ENCODE measurements at places on chromosomes 12 and 14. TPM values are rescaled to one million over a fixed set of nuclear protein-coding genes. Genes with fewer than 3 reads are reported as not detected.
A peak's percentile ranks its signal among the peaks of the same experiment; 100 is the strongest.

Gene LHX5
- not detected for total RNA-seq

DNA sequence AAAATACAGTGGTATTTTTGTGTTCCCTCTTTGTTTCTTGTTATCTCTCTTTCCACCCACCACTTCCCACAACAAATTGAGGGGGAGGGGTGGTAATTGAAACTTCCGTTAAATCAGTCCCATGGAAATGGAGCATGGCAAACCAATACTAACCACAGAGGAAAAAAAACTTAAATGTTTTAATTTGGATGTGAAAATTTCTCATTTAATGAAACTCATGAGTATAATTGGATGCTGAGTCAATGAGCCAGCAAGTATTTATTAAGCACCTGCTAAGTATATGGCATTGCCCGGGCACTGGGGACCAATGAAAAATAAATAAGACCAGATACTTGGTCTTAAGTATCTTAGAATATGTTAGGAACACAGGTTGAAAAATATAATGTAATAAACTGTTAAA, 147.5 kb downstream of the KCNH5 start:
- no peak for DNase-seq

Gene CELA1
- total RNA-seq, result not detected

GRCh38 chr12:52121824-52122539, 42.5 kb downstream of the SMIM41 start:
- DNase-seq, result peak; percentile 50

- peak; percentile 80 for DNase-seq
Observed at GRCh38 chr14:105090493-105091053, 25.3 kb upstream of the GPR132 start.

GRCh38 chr12:130846369-130846768, 7.3 kb upstream of the STX2 start:
- DNase-seq, result no peak

Measured in activated T-helper 1 cell treated with anti-CD3 and anti-CD28 coated beads, Interleukin-12 subunit alpha, Interleukin-12 subunit beta, Interleukin-2, Interleukin-4 antibody, amounts not matched to agents 30 ng/mL and 10 ng/mL and 1 ng/mL, durations not matched to agents 14 hours and 24 hours and 36 hours (primary cell).